ENCODE measurements at places on chromosomes 11 and 22.

DNA sequence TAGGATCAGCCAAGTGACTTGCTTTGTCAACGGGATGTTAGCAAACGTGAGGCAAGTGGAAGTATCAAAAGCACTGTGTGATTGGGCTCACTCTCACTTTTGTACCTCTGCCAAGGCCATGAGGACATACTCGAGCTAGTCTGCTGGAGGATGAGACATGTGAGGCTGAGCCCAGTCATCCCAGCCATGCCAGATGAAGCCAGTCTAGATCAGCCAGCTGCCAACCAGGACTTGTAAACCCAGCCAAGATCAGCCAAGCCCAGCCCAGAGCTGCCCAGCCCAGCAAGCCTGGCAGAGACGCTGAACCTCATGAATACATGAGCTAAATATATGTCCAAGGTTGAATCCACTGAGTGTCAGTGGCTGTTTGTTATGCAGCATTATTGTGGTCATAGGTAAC, 369.7 kb downstream of the MN1 start:
- no peak for DNase-seq

DNA sequence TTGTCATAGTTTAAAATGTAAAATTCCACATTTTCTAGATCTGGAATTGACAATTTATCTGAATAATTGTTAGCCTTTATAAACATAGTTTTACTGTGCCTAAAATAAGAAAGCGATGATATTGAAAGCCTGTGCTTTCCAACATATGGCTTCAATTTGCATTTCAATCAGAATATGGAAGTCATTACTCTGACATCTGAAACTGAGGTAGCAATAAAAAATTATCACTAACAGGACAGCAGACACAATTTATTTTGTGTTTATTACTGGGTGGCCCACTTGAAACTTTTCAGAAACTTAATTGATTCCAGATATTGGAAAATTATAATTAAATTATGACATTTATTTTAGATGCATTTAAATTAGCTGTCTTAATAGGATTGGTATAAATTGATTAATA, 78.5 kb downstream of the TMEM135 start:
- no peak for DNase-seq

DNA sequence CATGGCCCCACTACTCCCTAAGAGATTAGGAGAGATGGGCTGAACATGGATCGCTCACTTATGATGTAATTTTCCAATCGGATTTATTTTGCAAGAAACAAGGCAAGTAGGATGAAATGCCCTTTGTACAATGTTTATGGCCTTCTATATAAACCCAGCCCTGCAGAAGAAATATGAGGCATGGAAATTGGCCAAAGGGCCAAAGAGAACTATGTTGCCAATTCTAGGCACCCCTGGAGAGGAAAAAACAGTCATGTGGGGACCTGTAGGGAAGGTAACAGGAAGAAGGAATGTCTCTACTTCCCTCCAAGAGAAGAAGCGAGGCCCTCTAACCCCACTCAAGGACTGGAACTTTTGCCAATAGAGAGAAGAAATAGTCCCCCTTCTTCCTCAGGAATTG, 54.4 kb downstream of the RCN1 start:
- no peak for DNase-seq

- no peak for DNase-seq
Measured at GRCh38 chr11:110251836-110252235, 44.6 kb downstream of the RDX start.

GRCh38 chr22:20785415-20785814, 11.5 kb downstream of the SERPIND1 start:
- DNase-seq = no peak

DNA sequence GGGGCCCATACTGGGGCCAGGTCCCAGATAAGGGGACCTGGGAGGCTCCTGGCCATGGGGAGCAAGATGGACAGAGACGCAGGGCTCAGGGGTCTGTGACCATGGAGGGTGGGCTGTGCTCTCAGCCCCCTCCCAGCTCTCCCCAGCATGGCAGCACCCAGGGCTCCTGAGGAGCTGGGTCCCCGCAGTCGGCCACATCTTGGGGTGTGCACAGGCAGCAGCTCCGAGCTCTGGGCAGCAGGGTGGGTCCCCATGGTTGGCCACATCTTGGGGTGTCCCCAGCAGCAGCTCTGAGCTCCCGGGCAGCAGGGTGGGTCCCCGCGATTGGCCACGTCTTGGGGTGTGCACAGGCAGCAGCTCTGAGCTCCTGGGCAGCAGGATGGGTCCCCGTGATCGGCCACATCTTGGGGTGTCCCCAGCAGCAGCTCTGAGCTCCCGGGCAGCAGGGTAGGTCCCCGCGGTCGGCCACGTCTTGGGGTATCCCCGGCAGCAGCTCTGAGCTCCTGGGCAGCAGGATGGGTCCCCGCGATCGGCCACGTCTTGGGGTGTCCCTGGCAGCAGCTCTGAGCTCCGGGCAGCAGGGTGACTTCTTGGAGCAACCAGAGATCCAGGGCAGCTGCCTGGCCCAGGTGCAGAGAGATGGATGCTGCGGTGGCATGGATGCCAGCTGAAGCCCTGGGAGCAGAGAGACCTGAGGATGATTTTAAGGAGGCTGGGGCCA, 18.3 kb upstream of the MUC5B start:
- no peak for DNase-seq

GRCh38 chr22:45013138-45013537, 3.3 kb upstream of the PHF21B start:
- no peak for DNase-seq

GRCh38 chr11:64094463-64095260, 58.9 kb downstream of the FLRT1 start:
- no peak for DNase-seq

DNA sequence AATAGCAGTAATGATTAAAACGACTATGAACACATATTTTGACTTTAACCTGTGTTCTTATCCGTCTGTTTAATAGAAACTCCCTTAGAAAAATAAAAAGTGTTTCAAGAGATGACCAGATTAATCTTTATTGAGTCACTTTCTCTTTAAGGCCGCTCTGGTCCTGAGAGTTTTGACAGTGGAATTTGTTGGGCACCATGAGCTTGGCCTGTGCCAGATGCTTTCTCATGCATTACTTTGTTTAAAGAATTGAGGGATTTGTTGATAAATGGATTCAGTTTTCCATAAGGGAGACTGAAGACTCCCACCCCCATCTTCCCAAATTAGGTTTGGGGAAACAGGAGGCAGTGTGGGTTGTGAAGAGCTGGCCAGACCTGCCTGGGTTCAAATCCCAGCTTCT, 53.2 kb upstream of the ALX4 start:
- no peak for DNase-seq

DNA sequence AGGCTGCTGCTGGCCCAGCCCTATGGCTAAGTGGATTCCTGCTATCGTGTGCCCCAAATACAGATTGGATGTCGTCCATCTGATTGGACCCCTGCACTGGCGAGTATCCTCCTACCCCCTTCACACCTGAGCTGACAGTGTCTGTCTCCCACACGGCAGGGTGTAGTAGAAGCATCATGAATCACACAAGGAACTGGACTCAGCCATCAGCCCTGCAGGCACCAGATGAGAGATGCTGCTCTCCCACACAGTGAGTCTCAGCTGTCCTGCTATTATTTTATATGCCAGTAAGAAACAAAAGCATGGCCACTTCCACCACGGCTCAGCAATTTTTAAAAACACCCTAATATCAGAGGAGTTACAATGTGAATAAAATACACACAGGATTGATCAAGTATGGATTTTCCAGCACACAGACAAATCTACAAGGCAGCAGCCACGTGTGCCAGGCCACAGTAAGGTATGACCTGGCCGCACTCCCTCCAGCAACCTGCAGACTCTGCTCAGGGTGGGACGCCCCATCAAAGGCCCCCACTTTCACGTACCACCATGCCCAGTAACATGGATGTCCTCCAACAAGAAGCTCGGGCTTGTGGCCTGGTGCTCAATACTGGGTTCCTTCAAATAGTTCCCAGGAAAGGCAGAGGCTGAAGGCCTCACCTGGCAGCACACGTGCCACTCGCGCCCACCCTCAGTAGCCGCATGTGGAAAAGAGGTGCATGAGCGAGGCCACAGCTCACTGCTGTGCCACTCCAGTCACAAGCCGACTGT, 16.4 kb upstream of the SLC25A1 start:
- no peak for DNase-seq

DNA sequence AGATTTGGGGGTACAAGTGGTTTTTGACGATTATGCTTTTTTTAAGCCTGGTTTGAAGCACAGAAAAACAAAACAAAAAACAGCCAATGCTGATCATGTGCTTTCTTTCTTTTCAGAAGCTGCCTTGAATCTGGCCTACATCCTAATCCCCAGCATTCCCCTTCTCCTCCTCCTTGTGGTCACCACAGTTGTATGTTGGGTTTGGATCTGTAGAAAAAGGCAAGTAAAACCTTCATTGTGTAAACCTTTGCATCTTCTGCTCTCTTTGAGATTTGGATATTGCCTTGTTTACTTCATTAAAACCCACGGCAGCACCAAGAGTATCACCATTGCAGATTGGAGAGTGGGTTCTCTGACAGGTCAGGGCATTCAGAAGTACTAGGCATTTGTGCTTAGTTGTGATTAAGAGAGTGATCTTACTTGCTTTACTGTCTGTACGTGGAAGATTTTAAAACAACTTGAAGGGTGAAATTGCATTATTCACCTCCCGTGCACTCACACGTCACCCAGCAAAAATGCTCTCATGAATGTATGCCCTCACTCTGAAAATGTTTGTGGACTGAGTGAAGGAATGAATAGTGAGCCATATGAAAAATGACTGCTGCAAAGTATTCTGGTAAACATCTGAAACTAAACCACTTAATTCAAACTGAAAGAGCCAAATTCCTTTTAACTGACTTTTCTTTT, 17.0 kb downstream of the LAYN start:
- no peak for DNase-seq

GRCh38 chr11:79371152-79371551, 69.7 kb downstream of the TENM4 start:
- no peak for DNase-seq

- DNase-seq = no peak
Measured at GRCh38 chr11:57604296-57605027, 7.0 kb downstream of the SERPING1 start.

DNA sequence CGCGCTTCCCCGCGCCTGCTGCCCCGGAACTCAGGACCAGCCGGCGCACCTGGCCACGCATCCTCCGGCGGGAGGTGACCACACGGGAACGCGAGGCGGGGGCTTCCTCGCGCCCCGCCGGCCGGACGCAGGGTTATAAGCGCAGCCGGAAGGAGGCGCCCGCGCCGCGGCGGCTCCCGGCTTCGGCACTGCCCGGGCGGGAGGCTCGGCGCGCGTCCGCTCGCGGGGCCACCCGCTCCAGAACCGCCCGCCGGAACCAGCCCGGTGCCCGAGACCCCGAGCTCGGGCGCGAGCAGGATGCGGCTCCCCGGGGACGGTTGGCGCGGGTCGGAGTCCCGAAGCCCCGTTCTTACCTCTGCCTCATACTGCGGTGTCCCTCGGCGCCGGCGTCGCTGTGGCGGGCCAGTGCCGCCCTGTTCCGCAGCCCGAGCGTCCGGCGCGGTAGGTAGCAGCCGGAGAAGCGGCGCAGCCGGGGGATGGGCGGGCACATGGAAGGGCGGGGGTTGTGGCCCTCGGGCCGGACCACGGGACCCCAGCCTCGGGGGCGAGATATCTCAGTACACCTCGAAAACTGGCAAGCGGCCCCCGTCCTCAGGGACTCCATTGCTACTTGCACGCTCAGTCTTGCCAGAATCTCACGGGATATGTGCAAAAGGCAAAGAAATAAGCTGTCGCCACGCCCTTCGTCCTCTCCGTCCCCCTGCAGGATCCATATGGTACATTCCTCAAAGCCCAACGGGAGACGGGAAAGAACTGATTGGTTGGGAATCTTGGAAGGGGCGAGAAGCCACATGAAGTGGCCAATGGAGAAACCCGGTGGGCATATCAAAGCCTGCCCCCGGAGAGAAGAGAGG, 23.1 kb downstream of the MICAL3 start:
- DNase-seq = no peak

GRCh38 chr11:62428871-62429560, 10.2 kb downstream of the SCGB1A1 start:
- DNase-seq = no peak

- DNase-seq = no peak
Measured at GRCh38 chr11:12329797-12330196, 47.6 kb upstream of the PARVA start.

DNA sequence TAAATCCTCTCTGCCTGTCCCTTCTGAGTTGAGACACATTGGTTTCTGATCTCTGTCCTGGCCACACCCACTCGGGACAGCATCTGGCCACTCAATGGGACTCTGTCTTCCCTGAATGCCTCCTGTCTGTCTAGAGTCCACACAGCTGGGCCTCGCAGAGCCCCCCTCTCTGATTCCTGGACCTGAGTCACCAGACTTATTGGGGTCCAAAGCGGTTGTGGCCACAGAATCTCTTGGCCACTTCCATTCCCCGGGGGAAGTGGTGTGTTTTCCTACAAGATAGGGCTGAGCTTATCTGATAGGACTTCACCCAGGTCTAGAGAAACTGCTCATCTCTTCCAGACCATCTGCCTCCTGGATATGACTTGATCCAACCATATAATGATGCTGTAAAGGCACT, 57.4 kb upstream of the WNT11 start:
- no peak for DNase-seq

- no peak for DNase-seq
Measured at GRCh38 chr22:50641696-50642607, 14.0 kb upstream of the ARSA start.

DNA sequence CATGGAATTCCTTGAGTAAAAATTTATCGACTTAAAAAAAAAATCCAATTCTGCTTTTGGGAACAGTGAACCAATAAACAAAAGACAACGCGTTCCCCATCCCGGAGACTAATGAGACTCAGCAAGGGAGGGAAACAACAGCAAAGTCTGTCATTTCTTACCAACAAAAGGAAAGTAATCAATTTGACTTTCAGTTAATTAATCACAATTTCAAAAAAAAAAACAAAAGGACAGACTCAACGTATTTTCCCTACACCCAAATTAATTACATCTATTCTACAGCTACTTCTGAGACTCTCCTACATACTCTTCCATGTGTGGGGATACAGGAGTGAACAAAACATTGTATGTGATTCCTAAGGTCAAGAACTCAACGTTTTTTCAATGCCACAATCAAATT, 1.9 kb downstream of the RDX start:
- no peak for DNase-seq

DNA sequence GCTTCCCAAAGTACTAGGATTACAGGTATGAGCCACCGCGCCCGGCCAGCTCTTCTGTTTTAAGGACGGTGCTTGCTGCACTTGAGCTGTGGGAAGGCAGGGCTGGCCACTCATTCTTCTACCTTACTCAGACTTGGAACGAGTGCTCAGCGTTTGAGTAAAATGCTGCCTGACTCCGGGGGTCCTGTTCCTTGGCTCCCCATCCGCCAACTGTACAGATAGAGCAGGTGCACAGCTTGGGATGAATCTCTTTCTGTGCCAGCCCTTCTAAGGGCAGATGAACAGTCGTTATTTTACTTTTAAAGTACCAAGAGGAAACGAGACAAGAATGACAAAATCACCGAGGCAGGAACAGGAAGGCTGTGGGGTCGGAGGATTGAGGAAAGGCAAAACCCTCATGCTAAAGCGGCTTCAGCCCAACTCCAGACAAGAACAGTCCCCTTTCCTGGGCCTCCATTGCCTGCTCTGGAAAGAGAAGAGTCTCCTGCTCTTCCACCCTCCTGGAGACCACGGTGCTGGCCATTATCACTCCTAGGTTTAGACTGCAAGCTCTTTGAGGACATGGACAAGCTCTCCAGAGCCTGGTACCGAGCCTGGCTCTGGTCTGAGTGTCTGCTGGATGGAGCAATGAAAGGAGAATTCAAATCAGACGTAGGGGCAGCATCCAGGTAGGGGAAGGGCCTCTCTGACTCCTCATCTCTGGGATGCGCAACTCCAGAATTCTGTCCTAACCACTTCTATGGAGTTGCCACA, 1.1 kb upstream of the SUN2 start:
- no peak for DNase-seq
